ENCODE measurements at places on chromosomes 5 and 9. TPM values are rescaled to one million over a fixed set of nuclear protein-coding genes. Genes with fewer than 3 reads are reported as not detected.

- no peak for DNase-seq
Observed at GRCh38 chr9:99187311-99187710, 34.4 kb downstream of the ALG2 start.

FCN2 gene
- not detected for total RNA-seq

- no peak for DNase-seq
Observed at GRCh38 chr5:142690667-142691066, 4.8 kb upstream of the FGF1 start.

SLC34A1 gene
- not detected for total RNA-seq

SLC25A2 gene
- total RNA-seq = 0.21 TPM

- no peak for DNase-seq
Observed at GRCh38 chr9:33813712-33814641, 3.0 kb upstream of the UBE2R2 start.

DNA sequence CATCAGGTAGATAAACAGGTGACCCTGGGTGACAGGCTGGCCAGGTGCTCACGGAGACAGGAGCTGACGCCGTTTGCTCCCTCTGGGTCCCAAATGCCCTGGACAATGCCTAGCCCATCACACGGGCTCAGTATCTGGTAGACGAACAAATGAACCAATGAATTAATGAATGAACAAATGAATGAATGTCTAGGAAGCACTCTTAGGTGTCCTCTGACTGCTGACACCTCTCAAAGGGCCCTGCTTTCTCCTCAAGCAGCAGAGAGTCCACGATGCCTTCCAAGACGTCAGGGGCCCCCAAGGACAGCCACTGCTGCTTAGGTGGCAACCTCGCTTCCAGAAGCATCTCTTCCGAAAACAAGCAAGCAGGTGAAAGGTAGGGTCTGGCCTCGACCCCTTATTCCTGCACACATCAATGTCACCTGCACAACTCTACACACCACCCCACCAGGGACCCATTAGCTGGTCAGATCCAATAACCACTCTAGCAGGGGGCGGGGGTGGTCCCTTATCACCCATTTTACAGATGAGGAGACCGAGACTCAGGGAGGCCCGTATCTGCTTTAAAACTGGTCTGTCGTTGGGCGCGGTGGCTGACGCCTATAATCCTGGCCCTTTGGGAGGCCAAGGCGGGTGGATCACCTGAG lies 45.2 kb downstream of the VAV2 start:
- no peak for DNase-seq

ADAMTSL2 gene
- total RNA-seq = 0.74 TPM

GRCh38 chr5:95332158-95332557 lies 47.3 kb upstream of the MCTP1 start:
- DNase-seq = no peak

GRCh38 chr5:34436761-34437501 lies 219.2 kb upstream of the RAI14 start:
- DNase-seq = no peak

DNA sequence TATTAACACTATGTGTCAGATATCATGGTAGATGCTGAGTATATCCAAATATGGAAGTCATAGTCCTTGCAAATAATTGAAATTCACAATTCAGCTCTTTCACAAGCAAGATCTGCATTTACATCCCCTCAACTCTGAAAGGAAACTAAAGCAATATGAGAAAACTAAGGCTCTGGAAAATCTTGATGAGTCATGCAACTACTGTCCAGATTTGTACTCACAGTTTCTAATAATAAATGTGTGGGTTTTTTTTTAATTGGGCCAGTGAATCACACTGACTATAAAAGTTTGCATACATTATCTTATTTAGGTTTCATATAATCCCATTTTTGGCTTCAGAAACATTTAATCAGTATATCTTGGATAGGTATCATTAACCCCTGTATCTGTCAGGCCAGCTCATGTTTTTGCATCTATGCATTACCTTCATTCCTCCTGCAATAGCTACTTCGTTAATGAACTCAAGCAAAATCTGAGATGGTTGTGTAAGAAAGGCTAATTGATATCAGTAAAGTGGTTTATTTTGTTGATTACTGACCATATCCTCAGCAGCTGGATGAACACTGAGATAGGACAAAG lies 58.7 kb upstream of the PRR16 start:
- no peak for DNase-seq

KCNIP1 gene
- 0.24 TPM for total RNA-seq

DNA sequence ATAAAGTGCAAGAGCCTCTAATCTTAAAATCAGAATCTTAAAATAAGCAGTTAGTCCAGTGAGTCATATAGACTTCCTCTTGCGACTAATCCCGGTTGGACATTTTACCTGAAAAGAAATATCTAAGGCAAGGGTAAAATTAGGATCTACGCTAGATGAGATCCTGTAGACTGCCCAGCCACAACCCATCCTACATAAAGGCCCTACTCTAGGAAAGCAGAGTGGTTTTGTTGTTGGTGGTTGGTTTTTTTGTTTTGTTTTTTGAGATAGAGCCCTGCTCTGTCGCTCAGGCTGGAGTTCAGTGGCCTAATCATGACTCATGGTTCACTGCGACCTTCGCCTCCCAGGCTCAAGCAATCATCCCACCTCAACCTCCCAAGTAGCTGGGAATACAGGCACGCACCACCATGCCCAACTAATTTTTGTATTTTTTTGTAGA lies 6.9 kb downstream of the TSC1 start:
- no peak for DNase-seq

OXCT1 gene
- total RNA-seq = 31.3 TPM
